ENCODE measurements at places on chromosomes 2 and 18.
A peak's percentile ranks its signal among the peaks of the same experiment; 100 is the strongest.

- no peak for DNase-seq
Measured at GRCh38 chr2:10035633-10036032, 7.7 kb upstream of the KLF11 start.

DNA sequence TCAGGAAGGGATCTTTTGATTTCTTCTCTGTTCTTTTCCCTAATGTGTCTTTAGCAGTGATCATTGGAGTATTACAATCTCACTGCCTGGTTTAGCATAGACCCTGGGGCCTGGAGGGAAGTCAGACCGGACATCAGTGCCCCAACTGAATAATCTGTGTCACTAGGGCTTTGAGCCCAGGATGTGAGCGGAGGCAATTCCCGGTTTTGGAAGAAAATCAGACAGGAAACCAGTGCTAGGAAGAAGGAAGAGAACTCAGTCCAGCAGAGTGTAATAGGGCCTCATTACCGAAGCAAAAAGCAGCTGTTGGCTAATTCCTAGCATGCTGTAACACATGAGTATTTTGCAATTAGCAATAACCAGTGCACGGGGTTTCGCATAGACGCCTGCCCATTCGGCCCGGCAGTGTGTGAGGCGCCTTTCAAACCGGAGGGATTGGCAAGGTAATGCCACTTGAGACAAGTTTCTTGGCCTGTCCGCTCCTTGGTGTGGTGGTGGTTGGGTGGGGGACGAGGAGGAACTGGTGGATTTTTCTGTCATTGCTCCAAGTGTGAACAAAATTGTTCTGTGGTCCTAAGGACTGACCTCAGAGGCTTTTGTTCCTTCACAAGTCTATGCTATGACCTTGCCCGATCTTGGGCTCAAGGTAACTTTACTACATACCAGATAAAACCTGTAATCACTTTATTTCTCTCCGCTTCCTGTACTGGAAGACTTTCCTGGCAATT lies 2.8 kb downstream of the FOSL2 start:
- DNase-seq = peak; percentile 85

DNA sequence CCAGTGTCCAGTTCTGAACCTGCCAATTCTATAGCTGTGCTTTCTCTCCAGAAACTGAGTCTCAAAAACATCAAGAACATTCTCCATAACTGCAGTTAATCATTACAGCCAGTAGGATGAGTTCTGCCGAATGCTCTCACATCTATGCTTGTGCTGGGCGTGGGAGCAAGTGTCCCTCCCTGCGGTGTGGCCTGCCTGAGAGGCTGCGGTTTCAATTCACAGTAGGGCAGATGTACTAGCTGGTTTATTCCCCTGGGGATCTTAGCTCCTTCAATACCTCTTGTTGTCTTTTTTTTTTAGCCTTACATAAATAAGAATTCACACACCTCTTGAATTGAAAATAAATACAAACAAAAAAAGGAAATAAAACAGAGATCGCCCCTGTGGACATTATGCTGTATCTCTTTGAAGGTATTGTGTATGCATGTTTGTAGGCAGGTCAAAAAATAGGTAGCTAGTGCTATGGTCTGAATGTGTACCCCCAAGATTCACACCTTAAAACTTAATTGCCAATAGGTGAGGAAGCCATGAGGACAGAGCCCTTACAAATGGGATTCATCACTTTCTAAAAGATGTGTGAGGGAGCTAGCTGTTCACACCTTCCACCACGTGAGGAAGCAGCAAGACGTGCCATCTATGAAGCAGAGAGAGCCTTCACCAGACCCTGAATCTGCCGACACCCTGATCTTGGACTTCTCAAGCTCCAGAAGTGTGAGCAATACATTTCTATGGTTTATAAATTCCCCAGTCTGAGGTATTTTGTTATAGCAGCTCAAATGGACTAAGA lies 74.3 kb downstream of the BCL2L11 start:
- peak; percentile 91 for DNase-seq

DNA sequence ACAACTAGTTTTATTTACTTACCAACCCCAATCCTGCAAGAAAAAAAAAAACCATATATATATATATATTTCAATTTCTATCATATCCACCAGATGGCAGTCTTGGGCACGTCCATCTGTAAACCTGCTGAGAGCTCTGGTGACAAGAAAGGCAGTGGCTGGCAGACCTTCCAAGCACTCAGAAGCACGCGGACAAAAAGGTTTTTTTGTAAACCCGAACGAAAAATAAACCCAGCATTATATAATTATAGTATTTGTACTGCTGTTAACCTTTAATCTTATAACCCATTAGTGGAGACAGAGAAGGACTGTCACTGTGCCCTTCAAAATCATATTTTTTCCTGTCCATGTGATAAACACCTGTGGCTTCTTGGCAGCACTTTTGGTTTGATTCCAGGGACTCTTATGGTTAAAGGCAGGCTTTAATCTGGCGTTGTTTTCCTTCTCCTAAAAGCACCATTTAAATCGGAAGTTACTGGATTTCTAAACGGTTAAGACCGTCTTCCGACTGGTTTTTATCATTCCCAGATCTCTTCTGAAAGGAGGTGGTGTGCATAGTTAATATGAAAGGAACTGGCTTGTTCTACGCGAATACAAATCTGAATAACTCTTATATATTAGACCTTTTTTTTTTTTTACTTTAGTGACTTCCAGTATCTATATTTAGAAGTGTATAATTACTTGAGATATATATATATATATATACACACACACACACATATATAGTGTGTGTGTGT lies 31.0 kb upstream of the SLC3A1 start:
- peak; percentile 82 for DNase-seq

DNA sequence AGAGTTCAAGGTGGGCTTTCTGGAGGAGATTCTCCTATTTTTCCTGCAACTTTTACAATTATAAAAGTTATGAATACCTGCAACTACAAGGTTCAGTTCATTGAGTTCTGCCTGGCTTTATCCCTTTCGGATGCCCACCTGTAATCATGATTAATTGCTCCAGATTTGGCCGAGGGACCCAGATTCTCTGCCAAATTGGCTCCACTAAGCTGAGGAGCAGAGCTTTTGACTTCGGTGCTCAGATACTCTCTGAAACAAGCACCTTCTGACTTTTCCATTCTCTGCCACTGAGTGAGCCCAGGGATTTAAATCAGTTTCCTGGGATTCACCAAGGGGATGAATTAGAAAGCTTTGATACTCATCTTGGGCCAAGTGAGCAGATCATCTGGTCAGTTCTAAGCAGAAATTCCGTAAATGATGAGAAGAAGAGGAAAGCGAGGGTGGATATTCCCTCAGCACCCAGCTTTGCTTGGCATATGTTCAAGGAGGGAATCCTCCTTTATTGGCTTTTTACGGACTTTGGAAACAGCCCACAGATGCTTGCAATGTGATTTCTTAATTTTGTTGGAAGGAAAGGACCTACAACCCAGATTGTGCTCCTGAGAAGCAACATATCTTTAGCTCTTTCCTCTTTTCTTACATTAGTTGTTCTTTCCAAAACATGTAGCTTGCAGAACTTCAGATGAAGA lies 179.2 kb downstream of the SETBP1 start:
- no peak for DNase-seq

DNA sequence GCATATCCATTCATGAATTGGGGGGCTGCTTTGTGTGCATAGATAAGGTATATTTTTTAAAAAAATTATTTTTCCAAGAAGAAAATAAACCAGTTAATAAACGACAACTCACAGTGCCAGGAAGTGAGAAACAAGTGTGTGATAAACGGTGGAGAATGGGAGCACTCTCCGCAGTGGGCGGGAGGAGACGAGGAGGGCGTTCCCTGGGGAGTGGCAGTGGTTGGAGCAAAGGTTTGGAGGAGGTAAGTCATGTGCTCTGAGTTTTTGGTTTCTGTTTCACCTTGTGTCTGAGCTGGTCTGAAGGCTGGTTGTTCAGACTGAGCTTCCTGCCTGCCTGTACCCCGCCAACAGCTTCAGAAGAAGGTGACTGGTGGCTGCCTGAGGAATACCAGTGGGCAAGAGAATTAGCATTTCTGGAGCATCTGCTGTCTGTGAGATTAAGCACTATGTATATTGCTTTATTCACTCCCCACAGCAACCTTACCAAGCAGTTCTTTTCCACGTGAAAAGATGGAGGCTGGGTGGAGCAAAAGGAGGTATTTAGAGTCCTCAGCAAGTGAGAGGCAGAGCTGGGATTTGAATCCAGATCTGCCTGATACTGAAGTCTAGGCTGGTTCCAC lies 27.0 kb upstream of the CASP8 start:
- DNase-seq = peak; percentile 97

DNA sequence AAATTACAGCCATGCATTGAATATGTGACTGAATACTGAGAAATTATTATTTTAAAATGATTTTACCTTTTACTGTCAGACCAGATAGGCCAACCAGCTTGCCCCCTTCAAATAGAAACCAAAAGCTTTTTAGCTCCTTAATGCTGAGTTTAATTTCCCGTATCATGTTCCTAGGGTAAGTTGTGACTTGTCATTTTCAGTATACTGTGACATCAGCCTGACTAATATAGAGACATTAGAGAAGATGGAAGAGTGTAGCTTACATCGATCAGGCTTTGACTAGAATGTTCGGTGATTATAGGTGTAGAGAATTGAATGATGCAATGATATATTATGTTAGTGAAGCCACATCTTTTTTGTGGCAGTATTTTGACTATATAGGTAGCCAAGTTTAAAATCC lies 50.6 kb upstream of the ZEB2 start:
- no peak for DNase-seq

GRCh38 chr2:158319269-158319668 lies 137.3 kb downstream of the CCDC148 start:
- DNase-seq = peak; percentile 9

GRCh38 chr2:216829533-216829932 lies 30.3 kb downstream of the TNP1 start:
- DNase-seq = no peak

DNA sequence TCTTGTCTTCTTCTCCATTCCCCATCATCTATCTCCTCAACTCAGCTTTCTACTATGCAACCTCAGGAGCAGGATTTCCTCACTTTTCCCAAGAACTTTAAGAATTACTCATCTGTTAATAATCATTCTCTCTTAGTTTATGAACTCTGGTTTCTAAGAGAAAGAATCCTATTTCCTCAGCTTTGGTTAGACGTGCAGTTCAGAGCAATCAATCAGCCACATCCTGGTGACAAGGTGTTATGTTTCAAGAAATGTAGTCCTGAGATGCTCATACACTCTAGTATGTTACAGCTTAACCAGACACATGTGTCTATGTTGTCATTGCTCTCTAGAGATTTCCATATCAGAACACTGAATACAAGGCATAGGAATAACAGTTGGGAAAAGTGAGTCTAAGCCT lies 277.9 kb downstream of the MBD2 start:
- DNase-seq = no peak

- no peak for DNase-seq
Measured at GRCh38 chr18:45856531-45856930, 31.1 kb downstream of the SIGLEC15 start.

- peak; percentile 26 for DNase-seq
Measured at GRCh38 chr18:3526421-3527354, 76.7 kb downstream of the TGIF1 start.

DNA sequence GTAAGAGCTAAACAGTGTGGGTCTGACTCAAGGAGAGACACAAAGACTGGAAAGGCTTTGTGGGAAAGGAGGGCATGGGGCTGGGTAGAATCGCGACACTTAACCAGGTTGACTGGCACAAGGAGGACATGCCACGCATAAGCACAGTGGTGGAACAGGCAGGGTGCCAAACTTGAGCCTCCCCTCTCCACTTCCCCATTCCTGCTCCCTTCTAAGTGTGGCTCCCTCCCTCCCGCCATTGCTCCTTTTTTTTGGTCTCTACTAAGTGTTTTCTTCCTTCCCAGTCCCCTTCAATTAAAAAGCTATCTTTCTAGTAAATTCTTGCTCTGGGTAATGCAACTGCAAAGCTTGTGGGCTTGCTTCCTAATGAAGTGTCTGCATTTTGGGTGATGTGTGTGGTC lies 40.3 kb upstream of the ZFP36L2 start:
- peak; percentile 48 for DNase-seq

- DNase-seq = no peak
Measured at GRCh38 chr2:224753743-224754540, 37.8 kb upstream of the CCDC195 start.

- no peak for DNase-seq
Measured at GRCh38 chr2:192591617-192592016, 396.9 kb upstream of the TMEFF2 start.

GRCh38 chr2:182057002-182057401 lies 71.3 kb downstream of the PPP1R1C start:
- DNase-seq = no peak

- no peak for DNase-seq
Measured at GRCh38 chr2:200217320-200217719, 89.2 kb upstream of the SPATS2L start.

DNA sequence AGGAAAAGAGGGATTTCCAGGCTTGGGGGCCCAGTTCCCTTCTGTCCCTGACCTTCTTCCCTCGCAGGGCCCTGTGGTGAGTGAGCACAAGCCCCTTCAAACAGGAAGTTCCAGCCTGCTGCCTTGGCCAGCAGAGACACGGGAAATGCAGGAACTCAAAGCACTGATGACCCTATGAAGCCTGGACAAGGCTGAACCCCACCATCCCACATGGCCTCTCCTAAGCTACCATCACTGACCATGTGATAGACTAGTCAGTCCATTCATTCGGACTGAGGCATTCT lies 196.4 kb downstream of the TNS1 start:
- no peak for DNase-seq

GRCh38 chr18:49685231-49685942 lies 123.5 kb downstream of the LIPG start:
- DNase-seq = no peak

- DNase-seq = no peak
Measured at GRCh38 chr18:46668135-46668534, 11.1 kb upstream of the LOXHD1 start.

GRCh38 chr2:31440764-31441163 lies 26.2 kb upstream of the XDH start:
- DNase-seq = no peak

DNA sequence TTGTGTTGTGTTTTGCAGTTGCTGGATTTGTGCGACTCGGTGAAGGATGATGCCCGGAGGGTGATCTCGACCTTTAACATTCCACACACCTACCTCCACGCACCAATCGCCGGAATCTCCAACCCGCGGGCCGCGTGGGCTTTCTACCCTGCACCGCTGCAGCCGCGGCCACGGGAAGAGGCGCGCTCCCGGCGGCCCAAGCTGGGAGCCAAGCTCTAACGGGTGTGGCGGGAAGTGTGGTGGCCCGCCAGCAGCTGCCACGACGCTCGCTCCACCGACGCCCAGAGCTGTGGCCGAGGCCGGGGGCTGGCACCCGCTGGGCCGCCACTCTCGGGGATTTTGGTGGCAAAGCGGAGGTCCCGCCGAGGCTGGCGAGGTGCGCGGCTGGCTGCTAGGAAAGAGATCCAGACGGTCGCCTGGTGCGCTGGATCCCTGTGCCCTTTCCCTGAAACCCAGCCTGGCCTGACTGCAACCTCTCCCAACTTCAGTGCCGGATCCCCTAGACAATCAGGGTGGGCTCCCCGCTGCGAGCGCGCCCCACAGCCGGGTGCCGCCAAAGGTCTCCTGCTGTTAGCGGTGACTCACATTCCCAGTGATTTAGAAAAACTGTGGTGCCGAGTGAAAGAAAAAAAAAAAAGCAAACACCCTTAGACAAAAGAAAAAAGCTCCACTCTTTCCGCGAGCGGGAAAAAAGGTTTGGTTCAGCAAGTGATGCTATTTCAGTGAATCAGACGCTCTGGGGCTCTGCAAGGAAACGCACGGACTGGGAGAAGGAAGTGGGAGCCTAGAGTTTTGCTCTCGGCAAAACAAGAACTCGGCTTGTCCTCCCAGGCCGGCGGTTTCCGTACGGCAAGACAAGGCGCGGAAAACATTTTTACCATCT lies 2.9 kb upstream of the BCL2L11 start:
- peak; percentile 79 for DNase-seq
